Progenitor cell of endocrine pancreas (in vitro differentiated cells): ENCODE measurements at places on chromosomes 6 and 20. TPM values are rescaled to one million over a fixed set of nuclear protein-coding genes. Genes with fewer than 3 reads are reported as not detected.

- H3K4me3 ChIP-seq, result no peak overlapping the region
- H3K36me3 ChIP-seq, result peaks cover 30% of the 10 kb centered on the region
- H3K4me1 ChIP-seq, result peaks cover 34% of the 10 kb centered on the region
- no peak overlapping the region for H3K27ac ChIP-seq
- DNase-seq, result no peak
Measured at GRCh38 chr6:24339932-24340331, 17.9 kb downstream of the DCDC2 start.

- H3K4me3 ChIP-seq, result no peak overlapping the region
- peaks cover 15% of the 10 kb centered on the region for H3K4me1 ChIP-seq
- H3K36me3 ChIP-seq, result no peaks in the 10 kb centered on the region
- no peak for DNase-seq
- no peaks in the 10 kb centered on the region for H3K27me3 ChIP-seq
- H3K27ac ChIP-seq, result no peak overlapping the region
Measured at GRCh38 chr6:63807056-63807455, 171.5 kb downstream of the PHF3 start.

DNA sequence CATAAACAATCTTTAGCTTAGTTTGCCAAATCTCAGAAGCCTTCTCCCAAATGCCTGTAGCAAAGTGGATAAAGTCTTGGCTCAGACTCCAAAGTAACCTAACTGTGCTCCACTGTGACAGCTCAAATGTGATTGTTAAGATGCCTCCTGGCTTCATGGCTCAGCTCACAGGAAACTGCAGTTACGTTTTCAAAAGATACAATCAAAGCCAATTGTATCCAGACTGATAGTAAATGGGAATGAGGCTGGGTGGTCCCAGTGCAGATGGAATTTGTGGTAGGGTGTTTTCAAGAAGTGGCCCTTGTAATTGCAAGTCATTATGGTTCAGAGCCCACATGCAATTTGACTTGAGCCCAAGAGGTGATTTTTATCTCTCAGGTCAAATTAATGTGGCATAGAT lies 151.2 kb upstream of the TAB2 start:
- H3K4me1 ChIP-seq, result peaks cover 4% of the 10 kb centered on the region
- DNase-seq, result no peak
- H3K27ac ChIP-seq, result no peak overlapping the region
- peaks cover 65% of the 10 kb centered on the region for H3K27me3 ChIP-seq

- no peaks in the 10 kb centered on the region for H3K4me1 ChIP-seq
- no peaks in the 10 kb centered on the region for H3K27me3 ChIP-seq
- peak overlapping the region; percentile 56 for H3K27ac ChIP-seq
- H3K36me3 ChIP-seq, result peaks cover 25% of the 10 kb centered on the region
Measured at GRCh38 chr20:37228082-37228481, 33.5 kb downstream of the GHRH start.

GRCh38 chr20:38806855-38807655 lies 1.6 kb downstream of the PPP1R16B start:
- no peaks in the 10 kb centered on the region for H3K4me1 ChIP-seq
- H3K27ac ChIP-seq, result no peak overlapping the region
- H3K36me3 ChIP-seq, result no peaks in the 10 kb centered on the region
- no peak for DNase-seq
- peak overlapping the region; percentile 44 for H3K4me3 ChIP-seq

DNA sequence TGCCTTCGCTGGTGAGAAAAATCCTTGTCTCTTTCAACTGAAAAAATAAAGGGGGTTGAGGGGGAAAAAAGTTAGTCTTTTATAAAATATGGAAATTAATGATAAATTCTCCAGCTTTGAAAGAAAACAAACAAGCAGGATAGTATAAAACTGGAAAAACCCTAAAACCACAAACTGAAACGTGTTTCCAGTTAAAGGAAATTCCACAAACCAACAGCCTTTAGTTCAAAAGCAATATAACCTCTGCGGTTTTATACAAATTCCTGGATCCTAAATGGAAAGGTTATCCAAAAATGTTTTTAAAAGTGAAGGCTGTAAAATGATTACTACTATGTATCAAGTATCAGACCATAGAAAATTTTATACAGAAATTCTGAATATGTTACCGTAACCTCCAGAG lies 55.6 kb downstream of the BMP5 start:
- H3K4me3 ChIP-seq, result no peak overlapping the region
- no peaks in the 10 kb centered on the region for H3K36me3 ChIP-seq
- no peak for DNase-seq
- peaks cover 12% of the 10 kb centered on the region for H3K4me1 ChIP-seq
- H3K27me3 ChIP-seq, result peaks cover 8% of the 10 kb centered on the region

- no peak overlapping the region for H3K4me3 ChIP-seq
- H3K27ac ChIP-seq, result no peak overlapping the region
- peaks cover 24% of the 10 kb centered on the region for H3K4me1 ChIP-seq
- H3K36me3 ChIP-seq, result peaks cover 13% of the 10 kb centered on the region
- no peaks in the 10 kb centered on the region for H3K27me3 ChIP-seq
- DNase-seq, result no peak
Measured at GRCh38 chr6:21005816-21006570, 471.7 kb downstream of the CDKAL1 start.

GRCh38 chr20:30610029-30610693 lies 647.3 kb upstream of the DEFB115 start:
- no peak overlapping the region for H3K4me3 ChIP-seq
- H3K27me3 ChIP-seq, result no peaks in the 10 kb centered on the region
- H3K36me3 ChIP-seq, result peaks cover 2% of the 10 kb centered on the region

DNA sequence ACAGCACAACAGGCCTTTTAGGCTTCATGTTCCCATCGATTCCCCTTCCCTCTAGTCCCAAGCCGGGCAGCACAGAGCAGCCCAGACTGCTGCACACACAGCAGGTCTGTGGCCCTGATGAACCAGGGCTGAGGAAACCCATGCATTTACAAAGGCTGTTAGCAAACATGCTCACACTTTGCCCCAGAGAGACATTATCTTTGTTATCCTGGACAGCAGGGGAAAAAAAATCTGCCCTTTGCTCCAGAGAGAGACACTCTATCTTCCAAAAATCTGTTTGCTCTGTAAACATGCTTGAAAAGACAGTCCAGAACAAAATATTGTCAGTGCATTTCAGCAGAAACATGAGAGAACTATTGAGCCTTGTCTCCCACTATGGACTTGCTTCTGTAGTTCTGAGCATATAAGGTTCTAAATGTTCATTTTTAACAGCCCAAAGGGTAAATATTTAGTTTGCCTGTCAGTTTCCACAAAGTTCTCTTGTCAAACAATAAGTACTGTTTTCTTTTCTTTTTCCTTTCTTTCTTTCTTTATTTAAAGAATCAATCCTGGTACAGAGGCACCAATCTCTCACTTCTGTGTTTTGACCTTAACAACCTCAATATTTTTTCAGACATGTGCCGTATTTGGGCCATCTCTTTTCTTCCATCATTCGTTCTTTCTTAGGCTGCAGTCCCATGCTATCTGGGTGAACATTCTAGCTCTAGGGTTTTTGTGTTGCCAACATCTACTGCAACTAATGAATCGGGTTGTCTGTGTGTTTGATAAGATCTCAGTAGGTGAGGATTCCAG lies 468.0 kb downstream of the EPM2A start:
- H3K4me1 ChIP-seq, result peaks cover 54% of the 10 kb centered on the region
- H3K27me3 ChIP-seq, result no peaks in the 10 kb centered on the region
- DNase-seq, result no peak
- no peaks in the 10 kb centered on the region for H3K36me3 ChIP-seq
- peak overlapping the region; percentile 56 for H3K27ac ChIP-seq

DNA sequence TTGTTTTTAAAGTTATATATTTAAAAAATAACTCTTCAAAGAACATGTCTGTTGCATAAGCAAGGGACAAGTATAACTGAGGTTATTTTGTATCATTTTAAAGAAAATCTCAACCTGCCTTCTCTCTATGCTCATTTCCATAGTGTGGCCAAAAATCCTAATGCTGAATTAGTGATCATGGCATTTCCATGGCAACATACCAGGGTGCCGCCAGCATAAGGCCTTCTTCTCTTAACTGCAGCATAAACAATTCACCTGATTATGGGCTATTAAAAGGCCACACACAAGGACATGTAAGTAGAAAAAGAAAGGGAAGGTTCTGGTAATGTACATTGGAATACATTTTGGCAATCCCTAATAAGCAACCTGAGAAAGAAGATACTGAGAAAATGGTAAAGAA lies 95.1 kb upstream of the RNF217 start:
- no peak overlapping the region for H3K27ac ChIP-seq
- peaks cover 4% of the 10 kb centered on the region for H3K27me3 ChIP-seq
- H3K4me1 ChIP-seq, result peaks cover 3% of the 10 kb centered on the region

DNA sequence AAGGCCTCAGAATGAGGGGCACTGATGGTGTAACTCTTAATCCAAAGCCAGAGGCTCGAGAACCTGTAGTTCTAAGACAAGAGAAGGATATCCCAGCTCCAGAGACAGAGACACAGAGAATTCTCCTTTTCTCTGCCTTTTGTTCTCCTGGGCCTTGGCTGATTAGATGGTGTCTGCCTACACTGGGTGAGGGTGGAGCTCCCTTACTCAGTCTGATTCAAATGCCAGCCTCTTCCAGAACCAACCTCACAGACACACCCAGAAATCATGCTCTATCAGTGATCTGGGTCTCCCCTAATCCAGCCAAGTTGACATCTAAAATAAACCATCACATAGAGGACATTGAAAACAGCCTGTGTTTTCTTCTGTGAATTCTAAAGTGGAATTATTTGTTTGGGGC lies 68.0 kb upstream of the SMIM28 start:
- H3K27ac ChIP-seq, result no peak overlapping the region
- peaks cover 17% of the 10 kb centered on the region for H3K36me3 ChIP-seq
- H3K4me3 ChIP-seq, result no peak overlapping the region
- H3K4me1 ChIP-seq, result peaks cover 10% of the 10 kb centered on the region
- no peak for DNase-seq

GRCh38 chr6:148271711-148272439 lies 70.8 kb upstream of the SASH1 start:
- H3K4me1 ChIP-seq, result no peaks in the 10 kb centered on the region
- no peak overlapping the region for H3K4me3 ChIP-seq
- H3K27me3 ChIP-seq, result peaks cover 4% of the 10 kb centered on the region
- H3K27ac ChIP-seq, result no peak overlapping the region
- no peaks in the 10 kb centered on the region for H3K36me3 ChIP-seq
- no peak for DNase-seq

DNA sequence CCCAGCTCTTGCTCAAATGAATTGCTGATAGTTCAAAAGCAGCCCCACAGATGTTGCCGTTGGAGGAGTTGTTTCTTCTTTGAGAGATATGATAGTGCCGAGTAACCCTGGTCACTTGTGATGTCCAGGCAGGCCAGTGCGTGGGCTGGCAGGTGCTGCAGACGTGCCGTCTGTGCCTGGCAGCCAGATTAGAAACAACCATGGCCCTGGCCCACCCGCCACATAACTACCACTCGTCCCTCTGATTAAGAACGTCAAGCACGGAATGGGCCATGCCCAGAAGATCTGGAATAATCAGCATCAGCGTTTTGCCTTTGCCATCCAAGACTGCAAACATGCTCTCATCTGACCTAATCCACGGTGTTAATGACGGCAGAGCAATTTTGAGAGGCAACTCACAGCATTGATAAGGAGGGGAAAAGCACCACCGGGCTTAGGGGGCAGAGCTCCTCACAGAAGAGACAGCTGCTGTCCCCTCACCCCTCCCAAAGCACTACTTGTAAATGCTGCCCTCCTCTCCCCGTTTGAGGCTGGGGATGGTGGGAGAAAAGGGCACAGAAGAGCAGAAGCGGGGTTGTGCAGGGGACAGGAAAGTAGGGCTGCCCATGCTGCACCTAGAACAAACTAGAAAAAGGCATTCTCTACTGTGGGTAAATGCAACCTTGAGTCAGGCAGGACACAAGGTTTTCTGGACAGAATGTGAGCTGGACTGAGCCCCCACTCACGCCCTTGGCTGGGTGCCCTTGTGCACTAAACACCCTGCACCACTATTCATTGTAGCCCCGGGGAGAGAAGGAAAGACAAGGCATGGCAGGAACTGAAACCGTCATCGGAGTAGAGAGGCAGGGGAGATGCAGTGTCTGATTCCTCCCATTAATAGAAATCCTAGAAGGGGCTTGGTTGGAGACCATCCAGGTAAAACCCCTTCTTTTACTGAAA lies 5.3 kb upstream of the CPNE5 start:
- peaks cover 71% of the 10 kb centered on the region for H3K27me3 ChIP-seq
- H3K4me3 ChIP-seq, result no peak overlapping the region
- H3K36me3 ChIP-seq, result no peaks in the 10 kb centered on the region
- no peak for DNase-seq
- H3K4me1 ChIP-seq, result peaks cover 18% of the 10 kb centered on the region

GRCh38 chr20:52768694-52769093 lies 203.5 kb upstream of the TSHZ2 start:
- no peaks in the 10 kb centered on the region for H3K36me3 ChIP-seq
- H3K27ac ChIP-seq, result no peak overlapping the region
- no peak for DNase-seq

GRCh38 chr6:156720691-156721685 lies 56.2 kb upstream of the ARID1B start:
- DNase-seq, result no peak
- H3K36me3 ChIP-seq, result no peaks in the 10 kb centered on the region
- no peak overlapping the region for H3K4me3 ChIP-seq

DNA sequence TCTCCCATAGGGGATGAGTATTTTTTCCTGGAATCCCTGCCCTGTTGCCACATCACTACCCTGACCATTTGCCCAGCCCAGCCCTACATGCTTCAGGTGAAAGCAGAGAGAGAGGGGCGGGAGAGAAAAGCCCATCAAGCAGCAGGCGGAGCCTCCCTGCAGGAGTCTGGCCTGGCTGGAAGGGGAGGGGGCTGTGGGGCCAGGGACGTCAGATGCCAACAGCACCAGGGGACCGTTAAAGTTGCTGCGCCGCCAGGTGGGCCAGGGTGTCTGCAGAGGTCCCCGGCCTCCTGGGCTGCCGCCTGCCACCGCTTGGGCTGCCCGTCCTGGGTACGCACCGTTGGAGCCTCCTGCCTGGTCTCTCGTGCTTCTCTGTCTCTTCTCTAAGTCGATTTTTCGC lies 757 bp upstream of the R3HDML start:
- H3K27me3 ChIP-seq, result peaks cover 5% of the 10 kb centered on the region
- no peak for DNase-seq
- H3K4me3 ChIP-seq, result no peak overlapping the region
- no peaks in the 10 kb centered on the region for H3K36me3 ChIP-seq
- H3K4me1 ChIP-seq, result peaks cover 10% of the 10 kb centered on the region

DNA sequence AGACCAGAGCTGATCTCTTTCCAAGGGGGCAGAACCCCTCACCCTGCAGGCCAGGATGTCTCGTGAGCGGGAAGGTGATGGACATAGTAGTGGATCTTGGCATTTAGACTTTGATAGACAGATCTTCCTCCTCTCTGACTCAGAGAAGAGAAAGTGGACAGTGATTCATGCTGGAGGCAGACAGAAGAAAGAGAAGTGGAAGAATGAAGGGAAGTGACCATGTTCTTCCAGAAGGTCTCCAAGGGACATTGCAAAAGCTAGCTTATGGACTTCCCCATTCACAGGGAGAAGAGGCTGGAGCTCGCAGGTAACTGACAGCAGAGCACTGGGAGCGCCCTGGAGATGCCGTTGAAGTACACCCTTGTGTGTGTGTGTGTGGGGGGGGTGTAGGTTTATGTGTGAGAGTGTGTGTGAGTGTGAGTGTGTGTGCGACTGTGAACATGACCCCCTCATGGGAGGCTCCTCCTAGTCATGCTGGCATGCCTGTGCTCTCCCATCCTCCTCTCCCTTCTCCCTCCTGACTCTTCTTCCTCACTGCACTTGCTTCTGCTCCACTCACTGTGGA lies 8.0 kb upstream of the RAET1L start:
- no peak overlapping the region for H3K27ac ChIP-seq
- H3K4me3 ChIP-seq, result no peak overlapping the region
- no peak for DNase-seq
- H3K36me3 ChIP-seq, result no peaks in the 10 kb centered on the region
- peaks cover 90% of the 10 kb centered on the region for H3K27me3 ChIP-seq
- H3K4me1 ChIP-seq, result peaks cover 3% of the 10 kb centered on the region

TPX2 gene
- 71.9 and 77.0 TPM in 2 replicates for total RNA-seq

GFRAL gene
- not detected in 2 replicates for total RNA-seq

HMGCLL1 gene
- 0.96 and 1.8 TPM in 2 replicates for total RNA-seq

BTNL2 gene
- not detected in 2 replicates for total RNA-seq

MRPS18B gene
- total RNA-seq, result 27.5 and 28.2 TPM in 2 replicates

NSFL1C gene
- 88.6 and 88.7 TPM in 2 replicates for total RNA-seq

ENPP3 gene
- total RNA-seq, result not detected in 2 replicates

CRYBG1 gene
- total RNA-seq, result 3.0 and 3.4 TPM in 2 replicates
